ENCODE measurements at places on chromosomes 13 and 19. TPM values are rescaled to one million over a fixed set of nuclear protein-coding genes. Genes with fewer than 3 reads are reported as not detected.

The PTGER1 gene
- 2.3 TPM for total RNA-seq

The PRR36 gene
- total RNA-seq, result not detected

The PRTN3 gene
- not detected for total RNA-seq

The TMEM145 gene
- total RNA-seq, result not detected

The GTPBP3 gene
- total RNA-seq, result 16.7 TPM

The FCER2 gene
- 2.9 TPM for total RNA-seq

- H3K4me1 ChIP-seq, result no peaks in the 10 kb centered on the region
- H3K36me3 ChIP-seq, result no peaks in the 10 kb centered on the region
- H3K27me3 ChIP-seq, result no peaks in the 10 kb centered on the region
- no peak overlapping the region for H3K27ac ChIP-seq
- H3K4me3 ChIP-seq, result no peak overlapping the region
Measured at GRCh38 chr19:51047031-51047335, 12.2 kb upstream of the KLK12 start.

DNA sequence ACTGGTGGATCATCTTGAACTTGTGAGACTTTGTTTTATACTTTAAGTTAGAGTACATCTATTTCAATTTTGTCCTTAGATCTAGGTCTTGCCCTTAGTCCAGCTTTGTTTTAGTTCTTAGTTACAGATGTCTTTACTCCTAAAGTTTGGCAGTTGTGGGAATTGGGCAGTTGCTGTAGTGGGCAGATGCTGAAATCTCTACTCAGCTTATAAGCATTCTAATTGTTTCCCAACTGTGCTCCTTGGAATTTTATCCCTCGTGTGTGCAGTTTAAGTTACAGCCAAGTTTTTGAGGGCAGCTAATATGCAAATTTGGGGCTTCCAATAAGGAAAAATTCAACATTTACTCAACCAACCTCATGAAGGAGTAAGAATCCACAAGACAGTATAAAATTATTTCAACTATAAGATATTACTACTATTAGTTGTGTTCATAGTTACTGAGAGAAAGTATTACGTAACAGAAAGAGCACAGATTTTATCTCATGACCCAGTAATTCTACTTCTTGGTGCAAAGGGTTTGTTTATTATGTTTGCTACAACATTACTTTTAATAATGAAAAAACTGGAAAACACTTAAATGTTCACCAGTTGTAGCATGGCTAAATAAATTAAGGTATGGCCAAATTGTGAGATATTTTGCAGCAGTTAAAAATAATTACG lies 32.9 kb downstream of the CCDC122 start:
- no peak overlapping the region for H3K27ac ChIP-seq
- no peaks in the 10 kb centered on the region for H3K27me3 ChIP-seq
- peaks cover 2% of the 10 kb centered on the region for H3K4me1 ChIP-seq
- DNase-seq, result no peak

DNA sequence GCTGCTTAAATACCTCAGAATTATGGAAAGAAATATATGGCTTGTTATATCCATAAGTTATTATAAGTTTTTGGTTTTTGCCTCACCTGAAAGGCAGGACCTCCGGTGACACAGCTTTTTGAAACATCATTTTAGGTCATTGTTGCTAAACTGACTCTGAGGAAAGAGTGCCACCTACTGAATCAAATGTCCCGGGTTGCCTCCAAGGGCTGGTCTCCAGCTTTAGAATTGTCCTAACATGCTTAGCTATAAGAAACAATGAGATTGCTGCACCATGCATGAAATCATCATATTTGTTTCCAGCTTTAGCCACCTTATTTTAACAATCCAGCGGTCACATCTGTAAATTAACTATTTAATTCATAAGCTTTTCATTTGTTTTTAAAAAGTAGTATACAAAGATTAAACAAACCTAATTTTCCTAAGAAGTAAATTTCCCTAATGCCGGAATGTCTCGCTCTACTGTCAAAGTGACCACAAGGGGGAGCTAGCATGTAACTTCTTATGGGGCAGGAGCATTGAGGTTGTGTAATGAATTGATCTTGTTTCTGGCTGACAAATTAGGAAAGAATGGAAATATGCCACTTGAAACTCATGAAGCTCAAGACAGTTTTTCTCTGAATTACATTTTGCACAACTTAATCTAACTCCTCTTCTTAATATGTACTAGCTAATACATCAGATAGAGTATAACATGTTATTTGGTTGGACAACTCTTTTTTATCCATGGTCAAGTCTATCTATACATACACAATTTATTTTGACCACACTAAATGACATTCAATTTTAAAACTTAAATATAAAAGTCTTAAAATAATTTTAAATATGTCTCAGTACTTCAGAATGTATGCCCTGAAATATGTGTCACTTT lies 6.7 kb upstream of the PCDH17 start:
- H3K36me3 ChIP-seq, result no peaks in the 10 kb centered on the region
- no peaks in the 10 kb centered on the region for H3K4me1 ChIP-seq
- DNase-seq, result no peak
- no peak overlapping the region for H3K4me3 ChIP-seq
- H3K27me3 ChIP-seq, result no peaks in the 10 kb centered on the region

DNA sequence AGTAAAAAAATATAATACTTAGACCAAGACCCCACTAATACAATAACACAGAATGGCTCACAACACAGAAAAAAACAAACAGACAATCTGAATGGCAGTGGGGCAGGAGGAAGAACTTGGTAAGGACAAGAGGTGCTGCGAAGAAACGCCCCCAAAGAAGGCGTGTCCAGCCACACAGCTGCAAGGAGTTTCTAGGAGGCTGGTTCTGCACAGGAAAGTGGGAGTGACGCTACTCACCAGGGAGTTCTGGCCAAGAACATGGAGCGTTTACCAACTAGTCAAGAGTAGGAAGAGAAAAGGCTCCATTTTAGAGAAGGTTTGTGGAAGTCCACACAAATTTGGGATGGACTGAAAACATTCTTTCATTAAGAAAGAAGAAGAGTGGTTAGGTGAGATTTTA lies 95.3 kb upstream of the SLC15A1 start:
- H3K27ac ChIP-seq, result no peak overlapping the region
- no peak overlapping the region for H3K4me3 ChIP-seq
- no peaks in the 10 kb centered on the region for H3K4me1 ChIP-seq
- DNase-seq, result no peak
- no peaks in the 10 kb centered on the region for H3K27me3 ChIP-seq
- H3K36me3 ChIP-seq, result peaks cover 3% of the 10 kb centered on the region

DNA sequence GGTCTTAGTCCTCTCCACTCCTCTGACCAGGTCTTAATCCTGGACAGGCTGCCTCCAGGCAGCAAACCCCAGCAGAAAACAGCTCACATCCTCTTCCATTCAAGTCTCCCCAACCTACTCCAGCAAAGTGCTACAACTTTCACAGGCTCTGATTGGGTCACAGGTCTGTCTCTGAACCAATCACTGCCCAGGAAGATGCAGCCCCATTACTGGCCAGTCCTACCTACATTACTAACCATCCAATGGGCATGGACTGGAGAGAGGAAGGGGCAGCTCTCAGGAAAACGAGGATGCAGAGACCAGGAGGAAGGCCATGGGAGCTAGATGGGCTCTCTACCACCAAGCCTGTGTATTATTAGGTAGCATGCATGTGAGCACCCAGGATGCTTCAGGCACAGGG lies 12.2 kb downstream of the MED26 start:
- H3K4me3 ChIP-seq, result no peak overlapping the region
- no peaks in the 10 kb centered on the region for H3K36me3 ChIP-seq
- DNase-seq, result no peak
- H3K27ac ChIP-seq, result no peak overlapping the region
- H3K27me3 ChIP-seq, result no peaks in the 10 kb centered on the region

DNA sequence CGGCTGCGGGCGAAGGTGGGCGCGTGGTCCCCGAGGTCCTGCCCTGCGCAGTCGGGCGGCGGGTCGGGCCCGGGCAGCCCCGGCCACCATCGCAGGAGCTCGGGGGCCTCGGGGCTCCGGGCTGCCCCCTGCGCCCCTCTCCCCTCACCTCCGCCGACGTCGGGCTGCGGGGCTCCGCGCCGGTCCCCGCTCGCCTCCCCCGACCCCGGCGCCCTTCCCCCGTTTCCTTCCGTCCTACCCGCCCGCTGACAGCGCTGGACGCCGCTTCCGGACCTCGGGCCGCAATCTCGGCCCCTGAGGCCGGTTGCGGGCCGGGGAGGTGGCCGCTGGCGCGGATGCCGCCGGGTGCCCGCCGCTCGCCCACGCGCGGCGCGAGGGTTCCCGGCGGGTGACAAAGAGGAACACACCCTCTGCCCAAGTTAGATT lies 720 bp downstream of the FARP1 start:
- no peaks in the 10 kb centered on the region for H3K4me1 ChIP-seq
- no peaks in the 10 kb centered on the region for H3K27me3 ChIP-seq
- peak overlapping the region; percentile 62 for H3K4me3 ChIP-seq
- peak; percentile 78 for DNase-seq

DNA sequence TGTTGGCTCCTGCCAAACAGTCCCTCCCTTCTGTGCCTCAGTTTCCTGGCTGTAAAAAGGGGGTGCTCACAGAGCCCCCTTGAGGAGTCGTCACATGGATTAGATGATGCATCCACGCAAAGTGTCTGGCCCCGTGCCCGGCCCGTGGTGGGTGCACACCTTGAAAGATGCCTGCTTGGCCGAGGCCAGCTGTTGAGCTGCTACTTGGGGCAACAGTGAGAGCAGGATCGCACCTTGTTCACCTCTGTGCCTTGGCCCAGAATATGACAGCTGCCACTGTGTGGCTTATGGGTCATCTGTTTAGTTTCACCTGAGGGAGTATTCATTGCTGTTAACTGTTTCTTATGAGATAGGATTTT lies 17.7 kb downstream of the CRTC1 start:
- H3K4me1 ChIP-seq, result no peaks in the 10 kb centered on the region
- no peak for DNase-seq
- no peak overlapping the region for H3K27ac ChIP-seq
- no peaks in the 10 kb centered on the region for H3K27me3 ChIP-seq

- no peak overlapping the region for H3K27ac ChIP-seq
- DNase-seq, result no peak
- no peak overlapping the region for H3K4me3 ChIP-seq
- H3K27me3 ChIP-seq, result no peaks in the 10 kb centered on the region
- peaks cover 3% of the 10 kb centered on the region for H3K4me1 ChIP-seq
Measured at GRCh38 chr13:79937311-79937710, 403.6 kb downstream of the SPRY2 start.

- H3K36me3 ChIP-seq, result no peaks in the 10 kb centered on the region
- no peaks in the 10 kb centered on the region for H3K4me1 ChIP-seq
- no peak for DNase-seq
- no peak overlapping the region for H3K27ac ChIP-seq
Measured at GRCh38 chr19:38980583-38981374, 5.2 kb upstream of the FBXO17 start.

- peak; percentile 49 for DNase-seq
- H3K27me3 ChIP-seq, result no peaks in the 10 kb centered on the region
- no peaks in the 10 kb centered on the region for H3K4me1 ChIP-seq
- H3K4me3 ChIP-seq, result no peak overlapping the region
- no peak overlapping the region for H3K27ac ChIP-seq
Measured at GRCh38 chr19:1073956-1074517, 7.1 kb downstream of the ARHGAP45 start.

DNA sequence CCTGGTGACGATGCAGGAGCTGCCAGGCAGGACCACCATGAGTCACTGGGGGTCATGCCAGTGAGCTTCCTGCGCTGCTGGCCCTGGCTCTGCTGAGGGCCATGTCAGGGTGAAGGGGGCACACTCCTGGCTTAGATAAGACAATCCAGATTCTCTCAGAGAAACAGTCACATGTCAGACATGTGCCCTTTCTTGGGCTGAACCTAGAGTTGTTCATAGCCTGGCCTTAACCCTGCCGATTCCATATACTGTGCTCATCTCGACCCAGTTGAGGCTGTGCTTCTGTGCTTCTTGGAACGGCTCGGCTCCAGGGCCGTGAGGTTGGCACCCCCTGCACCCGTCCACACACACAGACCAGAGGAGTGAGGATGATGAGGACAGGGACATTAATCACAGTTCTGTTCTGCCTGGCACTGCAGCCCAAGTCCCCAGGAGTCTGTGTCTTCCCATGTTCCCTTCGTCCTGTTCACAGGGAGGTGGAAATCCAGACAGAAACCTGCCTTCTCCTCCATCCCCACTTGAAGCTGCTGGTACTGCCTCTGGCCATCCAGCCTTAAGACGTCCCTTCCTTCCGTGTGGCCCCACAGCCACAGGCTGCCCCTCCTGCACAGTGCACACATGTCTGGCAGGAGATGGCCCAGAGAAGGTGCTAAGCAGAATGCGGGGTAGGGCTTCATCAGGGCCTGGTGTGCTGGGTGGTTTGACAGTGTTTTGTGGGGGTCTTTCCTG lies 50.0 kb downstream of the LYL1 start:
- no peak for DNase-seq
- H3K4me1 ChIP-seq, result peaks cover under 1% of the 10 kb centered on the region
- no peaks in the 10 kb centered on the region for H3K36me3 ChIP-seq
- peak overlapping the region; percentile 88 for H3K27ac ChIP-seq
- H3K27me3 ChIP-seq, result no peaks in the 10 kb centered on the region

- no peak for DNase-seq
- no peak overlapping the region for H3K27ac ChIP-seq
- H3K36me3 ChIP-seq, result no peaks in the 10 kb centered on the region
Measured at GRCh38 chr13:81987677-81988357, 1646.9 kb upstream of the SPRY2 start.

- H3K4me1 ChIP-seq, result peaks cover 4% of the 10 kb centered on the region
- peak; percentile 92 for DNase-seq
- H3K36me3 ChIP-seq, result no peaks in the 10 kb centered on the region
- H3K27ac ChIP-seq, result no peak overlapping the region
- H3K27me3 ChIP-seq, result no peaks in the 10 kb centered on the region
Measured at GRCh38 chr13:50529154-50529882, 314.2 kb downstream of the DLEU7 start.

GRCh38 chr13:79648191-79648590 lies 167.2 kb downstream of the NDFIP2 start:
- H3K4me3 ChIP-seq, result no peak overlapping the region
- no peak overlapping the region for H3K27ac ChIP-seq
- H3K36me3 ChIP-seq, result no peaks in the 10 kb centered on the region
- no peaks in the 10 kb centered on the region for H3K27me3 ChIP-seq
- no peak for DNase-seq

GRCh38 chr13:79581870-79582315 lies 100.9 kb downstream of the NDFIP2 start:
- no peak for DNase-seq
- no peaks in the 10 kb centered on the region for H3K4me1 ChIP-seq
- no peak overlapping the region for H3K4me3 ChIP-seq
